ENCODE measurements at places on chromosomes 1 and 21. TPM values are rescaled to one million over a fixed set of nuclear protein-coding genes. Genes with fewer than 3 reads are reported as not detected.

Gene LCE7A
- not detected for total RNA-seq

GRCh38 chr1:207868774-207869721, 41.9 kb downstream of the CD34 start:
- H3K4me3 ChIP-seq, result peak overlapping the region; percentile 89
- peak overlapping the region; percentile 87 for H3K27ac ChIP-seq
- no peaks in the 10 kb centered on the region for H3K27me3 ChIP-seq

- H3K4me1 ChIP-seq, result peaks cover 23% of the 10 kb centered on the region
- H3K27ac ChIP-seq, result peak overlapping the region; percentile 96
- peaks cover 17% of the 10 kb centered on the region for H3K27me3 ChIP-seq
- peak overlapping the region; percentile 95 for H3K4me3 ChIP-seq
These were observed 1.0 kb upstream of the CDKN2C start for GRCh38 chr1:50968821-50969610.

DNA sequence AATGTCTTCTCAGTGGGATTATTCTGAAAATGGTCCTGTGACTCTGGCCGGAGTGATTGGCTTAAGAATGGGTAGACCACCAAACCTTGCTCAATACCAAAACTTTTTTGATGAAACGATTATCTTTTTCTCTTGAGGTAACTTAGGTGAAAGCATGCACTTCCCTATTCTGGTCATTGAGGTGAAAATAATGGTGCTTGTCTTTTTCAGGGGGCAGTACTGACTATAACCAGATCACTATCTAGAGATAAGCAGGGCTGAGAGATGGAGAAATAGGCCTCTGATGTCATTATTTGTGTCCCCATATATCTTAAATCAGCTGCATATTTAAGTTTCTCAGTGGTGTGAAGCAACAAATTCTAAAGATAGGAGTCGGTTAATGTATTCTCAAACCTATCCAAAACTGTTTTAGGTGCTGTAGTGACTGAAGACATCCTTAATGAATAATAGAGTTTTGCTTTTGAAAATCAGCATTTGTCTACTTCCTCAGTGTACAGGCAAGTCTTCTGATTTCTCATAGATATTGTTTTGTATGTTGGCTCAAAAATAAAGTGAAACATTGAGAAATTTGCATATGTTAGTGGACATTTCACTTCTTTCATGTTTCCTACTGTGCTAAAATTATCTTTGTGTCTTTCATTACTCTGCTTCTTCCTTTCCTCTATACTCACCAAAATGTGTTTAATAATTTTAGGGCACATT, 735.3 kb upstream of the ADGRL4 start:
- no peaks in the 10 kb centered on the region for H3K36me3 ChIP-seq
- H3K27ac ChIP-seq, result no peak overlapping the region
- no peaks in the 10 kb centered on the region for H3K27me3 ChIP-seq
- no peaks in the 10 kb centered on the region for H3K4me1 ChIP-seq
- no peak for DNase-seq

GRCh38 chr1:31868862-31869261, 53.0 kb upstream of the SPOCD1 start:
- H3K27ac ChIP-seq, result no peak overlapping the region
- no peak for DNase-seq
- H3K4me3 ChIP-seq, result no peak overlapping the region
- H3K4me1 ChIP-seq, result peaks cover 16% of the 10 kb centered on the region

- H3K36me3 ChIP-seq, result peaks cover 46% of the 10 kb centered on the region
- peaks cover 7% of the 10 kb centered on the region for H3K4me1 ChIP-seq
- no peak overlapping the region for H3K4me3 ChIP-seq
- no peak overlapping the region for H3K27ac ChIP-seq
- peak; percentile 24 for DNase-seq
These were observed 57.8 kb downstream of the EDARADD start for GRCh38 chr1:236451796-236452373.

DNA sequence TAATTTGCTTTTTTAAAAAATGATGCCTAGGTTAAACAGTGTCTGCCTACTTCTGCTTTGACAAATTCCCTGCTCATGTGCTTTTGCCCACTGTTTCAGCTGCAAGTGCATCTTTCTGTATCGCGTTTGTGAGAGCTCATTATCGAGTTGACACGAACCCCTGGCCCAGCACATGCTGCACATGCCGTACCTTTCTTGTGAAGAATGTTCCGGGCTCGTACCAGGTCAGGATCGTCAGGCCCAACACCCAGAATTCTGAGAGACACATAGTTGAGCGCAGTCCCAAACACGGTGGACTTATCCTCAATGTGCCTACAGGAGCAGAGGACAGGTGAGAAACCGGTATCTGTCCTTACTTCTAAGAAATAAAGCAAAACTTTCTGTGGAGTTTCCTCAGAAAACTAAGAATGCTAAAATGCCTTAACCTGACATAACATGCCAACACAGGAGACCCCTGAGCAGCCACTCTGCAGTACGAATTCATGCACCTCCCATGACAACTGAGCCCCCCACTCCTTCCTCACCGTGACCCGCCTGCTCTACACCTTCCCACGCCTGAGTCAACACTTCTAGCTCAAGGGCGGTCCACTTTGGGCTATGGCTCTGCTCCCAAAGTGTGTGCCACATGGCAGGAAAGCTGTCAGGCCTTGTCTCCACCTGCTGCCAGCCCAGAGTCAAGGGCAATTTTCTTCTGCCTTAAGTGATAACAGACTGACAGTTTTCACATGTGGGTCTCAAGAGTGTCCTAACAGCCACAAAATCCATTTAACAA, 6.7 kb downstream of the LSS start:
- no peak overlapping the region for H3K4me3 ChIP-seq
- H3K27me3 ChIP-seq, result no peaks in the 10 kb centered on the region
- H3K4me1 ChIP-seq, result peaks cover 14% of the 10 kb centered on the region
- no peak overlapping the region for H3K27ac ChIP-seq

GRCh38 chr1:6100861-6101783, 55.4 kb downstream of the KCNAB2 start:
- no peak for DNase-seq
- H3K27ac ChIP-seq, result no peak overlapping the region
- no peaks in the 10 kb centered on the region for H3K4me1 ChIP-seq
- H3K4me3 ChIP-seq, result no peak overlapping the region
- H3K27me3 ChIP-seq, result no peaks in the 10 kb centered on the region
- peaks cover 19% of the 10 kb centered on the region for H3K36me3 ChIP-seq

GRCh38 chr1:64530969-64531692, 61.2 kb downstream of the CACHD1 start:
- H3K4me3 ChIP-seq, result no peak overlapping the region
- no peak for DNase-seq
- no peaks in the 10 kb centered on the region for H3K36me3 ChIP-seq

Data from activated T-helper 2 cell treated with anti-CD3 and anti-CD28 coated beads, Interferon-gamma antibody, Interleukin-2, Interleukin-4, amounts not matched to agents 10 μg/mL and 5 μg/mL and 100 μg/mL, durations not matched to agents 14 hours and 24 hours and 36 hours (primary cell).